ENCODE measurements at places on chromosomes 12 and 14.

- DNase-seq: no peak
Observed at GRCh38 chr14:76502638-76503037, 126.7 kb downstream of the ESRRB start.

DNA sequence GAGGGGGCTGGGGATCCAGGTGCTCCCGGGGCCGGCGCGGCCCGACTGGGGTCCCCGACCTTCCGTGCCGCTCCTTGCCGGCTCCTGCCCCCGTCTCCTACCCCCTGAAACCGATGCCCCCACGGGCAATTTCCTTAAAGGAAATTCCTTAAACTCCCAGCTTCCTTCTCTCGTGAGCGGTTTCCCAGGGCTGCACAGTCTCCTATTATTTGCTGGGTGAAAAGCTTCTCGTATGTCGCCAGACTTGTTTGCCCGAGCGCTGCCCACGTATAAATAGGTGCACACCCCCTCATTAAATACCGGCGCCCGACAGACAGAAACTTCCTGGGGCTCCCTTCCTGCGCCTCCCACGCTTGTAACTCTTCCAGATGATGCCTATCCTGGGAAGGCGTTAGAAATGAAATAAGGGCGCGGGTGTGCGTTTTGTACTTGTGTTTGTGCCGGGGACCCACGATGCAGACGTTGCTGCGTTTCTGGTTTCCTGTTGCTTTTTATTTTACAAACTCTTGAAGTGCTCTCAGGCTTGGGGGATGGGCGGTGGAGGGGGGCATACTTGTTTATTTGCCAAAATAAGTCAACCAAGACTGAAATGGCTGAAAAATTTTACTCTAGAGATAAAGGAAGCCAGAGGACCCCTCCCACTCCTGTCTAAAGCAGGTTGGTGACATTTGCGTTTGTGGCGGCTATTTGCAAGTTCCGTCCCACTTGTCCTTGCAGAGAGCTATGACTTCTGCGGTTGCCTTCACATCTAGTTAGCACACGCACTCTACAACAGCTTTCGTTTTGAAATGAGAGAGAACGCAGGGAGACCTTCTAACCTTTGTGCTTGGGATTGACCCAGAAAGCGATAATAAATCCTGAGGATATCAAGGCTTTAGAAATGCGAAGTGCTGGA is 1.0 kb downstream of the HIP1R start:
- DNase-seq: peak; percentile 48

- no peak for DNase-seq
Observed at GRCh38 chr12:120223458-120224303, 22.8 kb upstream of the RPLP0 start.

GRCh38 chr12:119012179-119012578 is 30.8 kb downstream of the SRRM4 start:
- no peak for DNase-seq

DNA sequence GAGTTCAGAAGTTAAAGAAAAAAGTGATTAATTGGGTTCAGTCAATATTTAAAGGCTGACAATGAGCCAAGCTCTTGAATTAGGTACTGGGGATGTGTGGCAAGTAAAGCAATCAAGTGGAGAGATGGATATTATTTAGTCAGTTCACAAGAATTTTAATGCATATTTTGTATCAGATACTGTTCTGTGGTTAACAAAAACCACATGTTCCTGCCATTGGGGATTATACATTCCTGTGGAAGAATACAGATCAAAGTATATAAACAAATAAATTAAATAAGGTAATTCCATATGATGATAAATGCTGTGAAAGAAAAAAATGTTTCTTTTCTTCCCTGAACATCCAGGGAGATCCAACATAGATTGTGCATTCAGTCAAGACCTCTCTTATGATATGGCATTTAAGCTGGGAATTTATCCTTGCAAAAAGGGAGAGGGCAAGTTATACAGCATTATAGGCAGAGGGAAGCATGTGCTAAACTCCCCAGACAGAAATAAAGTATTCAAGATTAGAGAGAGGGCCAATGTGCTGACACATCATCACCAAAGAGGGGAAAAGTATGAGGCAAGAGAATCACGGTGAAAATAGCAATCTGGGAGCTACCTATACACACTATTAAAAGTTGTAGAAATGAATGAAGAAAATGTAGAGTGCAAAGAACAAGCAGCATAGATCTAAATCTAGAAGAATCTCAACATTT is 17.6 kb upstream of the A2M start:
- no peak for DNase-seq

- DNase-seq: no peak
Observed at GRCh38 chr12:93145086-93145485, 216.0 kb upstream of the EEA1 start.

GRCh38 chr12:74449872-74450271 is 87.8 kb upstream of the ATXN7L3B start:
- no peak for DNase-seq

- DNase-seq: no peak
Observed at GRCh38 chr12:92608151-92609091, 94.4 kb upstream of the PLEKHG7 start.

- no peak for DNase-seq
Observed at GRCh38 chr14:65922142-65922541, 509.6 kb downstream of the FUT8 start.

GRCh38 chr12:12171991-12172511 is 94.8 kb downstream of the LRP6 start:
- DNase-seq: peak; percentile 12

DNA sequence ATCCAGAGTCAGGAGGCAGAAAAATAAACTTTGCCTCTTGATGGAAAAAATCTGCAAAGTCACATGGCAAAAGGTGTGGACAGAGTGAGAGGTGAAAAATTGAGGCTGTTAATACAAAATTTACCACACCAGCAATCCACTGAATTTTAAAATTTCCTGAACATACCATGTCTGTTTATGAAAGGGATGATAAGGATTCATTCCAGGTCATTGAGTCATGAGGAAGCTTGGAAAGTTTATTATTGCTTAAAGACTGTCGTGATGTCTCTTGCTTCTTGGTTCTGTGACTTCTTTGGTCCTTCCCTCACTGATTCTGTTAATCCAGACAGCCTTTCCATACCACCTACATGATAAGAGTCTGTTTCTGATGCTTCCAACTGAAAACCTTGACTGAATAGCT is 73.2 kb downstream of the TTC6 start:
- DNase-seq: no peak

DNA sequence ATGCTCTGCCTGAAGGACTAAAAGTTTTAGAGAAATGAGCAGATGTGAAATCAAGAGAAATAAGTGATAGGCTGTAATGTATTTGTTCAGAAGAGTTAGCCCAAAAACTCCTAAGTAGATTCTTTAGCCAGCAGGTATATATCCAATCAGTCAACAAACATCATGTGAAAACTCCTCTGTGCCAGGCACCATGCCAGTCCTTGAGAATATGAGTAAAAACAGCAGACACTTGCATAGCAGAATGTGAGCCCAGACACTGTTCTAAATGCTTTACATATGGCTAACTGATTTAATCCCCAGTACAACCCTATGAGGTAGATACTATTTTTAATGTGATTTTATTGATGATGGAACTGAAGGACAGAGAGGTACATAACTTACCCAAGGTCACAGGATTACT is 329.8 kb downstream of the PAWR start:
- DNase-seq: no peak

- DNase-seq: no peak
Observed at GRCh38 chr14:28695109-28695508, 71.5 kb upstream of the FOXG1 start.

DNA sequence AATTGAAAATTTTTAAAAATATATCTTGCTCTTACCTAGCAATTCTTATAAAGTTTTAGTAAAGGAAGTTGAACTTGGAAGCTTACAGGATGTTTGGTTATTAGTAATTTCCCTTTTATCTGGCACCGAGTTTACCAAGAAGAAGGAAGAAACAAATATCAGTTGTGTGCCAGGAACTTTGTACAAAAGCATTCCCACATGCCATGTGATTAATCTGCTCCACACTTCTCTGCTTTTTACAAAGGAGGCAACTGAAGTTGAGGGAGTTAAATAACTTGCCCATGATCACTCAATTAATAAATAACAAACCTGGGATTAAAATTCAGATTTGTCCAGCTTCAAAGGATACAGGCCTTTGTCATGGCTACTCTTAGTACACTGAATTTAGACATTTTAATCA is 122.5 kb upstream of the BCAT1 start:
- no peak for DNase-seq

DNA sequence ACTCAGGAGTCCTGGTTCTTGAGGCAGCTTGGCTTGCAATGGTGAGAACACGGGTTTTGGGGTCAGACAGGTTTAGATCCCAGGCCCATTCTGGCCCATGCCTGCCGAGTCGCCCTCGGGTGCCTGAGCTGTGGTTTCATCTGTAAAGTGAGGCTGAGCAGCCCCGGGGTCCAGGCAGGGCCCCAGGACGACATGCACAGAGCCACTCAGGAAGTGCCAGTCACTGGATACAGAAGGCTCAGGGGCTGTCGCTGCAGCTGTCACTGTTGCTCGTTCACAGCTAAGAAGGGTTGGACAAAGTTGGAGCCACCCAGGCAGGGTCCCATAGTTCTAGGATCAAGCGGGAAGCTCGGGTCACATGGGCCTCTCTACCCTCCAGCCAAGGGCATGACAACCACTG is 403.1 kb downstream of the BCL11B start:
- DNase-seq: no peak

GRCh38 chr12:110314308-110314707 is 33.3 kb downstream of the ATP2A2 start:
- DNase-seq: no peak

Data from activated T-helper 1 cell treated with anti-CD3 and anti-CD28 coated beads, Interleukin-12 subunit alpha, Interleukin-12 subunit beta, Interleukin-2, Interleukin-4 antibody, amounts not matched to agents 30 ng/mL and 10 ng/mL and 1 ng/mL, durations not matched to agents 14 hours and 24 hours and 36 hours (primary cell).